Tibial nerve (tissue), 4 donors: ENCODE measurements at places on chromosomes 1 and 21. TPM values are rescaled to one million over a fixed set of nuclear protein-coding genes. Genes with fewer than 3 reads are reported as not detected.

- H3K4me1 ChIP-seq, result peaks cover 76% of the 10 kb centered on the region
- H3K27me3 ChIP-seq, result no peaks in the 10 kb centered on the region
- peak overlapping the region; percentile 43 for H3K4me3 ChIP-seq
- no peak for DNase-seq
- peak overlapping the region; percentile 47 for H3K27ac ChIP-seq
These were observed 956 bp downstream of the ATP1A2 start for GRCh38 chr1:160116283-160117147.

The AMY2A gene
- total RNA-seq, result 1.4 TPM

DNA sequence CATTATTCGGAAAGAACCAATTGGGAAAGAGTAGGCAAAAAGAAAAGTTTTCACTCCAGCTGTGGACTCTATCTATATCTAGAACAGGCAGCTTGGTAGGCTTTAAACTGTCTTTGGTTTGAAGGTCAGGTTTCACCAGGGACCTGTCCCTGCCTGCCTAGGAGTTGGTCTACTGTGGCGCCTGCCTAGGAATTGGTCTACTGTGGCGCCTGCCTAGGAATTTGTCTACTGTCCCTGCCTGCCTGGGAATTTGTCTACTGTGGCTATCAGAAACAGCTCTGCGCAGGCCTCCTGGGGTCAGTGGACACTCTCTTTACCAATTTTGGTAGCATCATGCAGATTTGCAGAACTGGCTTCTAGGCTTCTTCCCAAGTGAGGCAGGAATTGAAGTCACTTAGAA, 13.8 kb downstream of the USP25 start:
- H3K27me3 ChIP-seq, result no peaks in the 10 kb centered on the region
- no peaks in the 10 kb centered on the region for H3K36me3 ChIP-seq
- H3K4me1 ChIP-seq, result peaks cover 67% of the 10 kb centered on the region
- no peak overlapping the region for H3K4me3 ChIP-seq

DNA sequence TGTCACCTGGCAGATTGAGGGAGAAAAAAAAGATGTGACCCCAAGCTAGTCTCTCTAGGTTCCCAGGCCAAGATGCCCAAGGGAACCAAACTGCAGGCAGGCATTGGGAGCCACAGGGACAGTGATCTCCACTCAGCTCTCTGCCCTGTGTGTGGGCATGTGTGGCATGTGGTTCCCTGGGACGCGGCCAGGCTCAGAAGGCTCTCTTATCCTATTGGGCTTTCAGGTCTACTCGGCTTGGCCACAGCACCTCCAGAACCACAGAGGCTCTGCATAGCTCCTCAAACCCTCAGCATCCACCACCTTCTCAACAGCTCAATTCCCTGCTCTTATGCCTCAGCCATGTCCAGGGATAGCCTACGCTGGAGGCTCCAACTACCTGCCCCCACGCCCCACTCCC, 22.0 kb downstream of the IQGAP3 start:
- no peaks in the 10 kb centered on the region for H3K27me3 ChIP-seq
- no peaks in the 10 kb centered on the region for H3K4me1 ChIP-seq
- no peak for DNase-seq
- no peaks in the 10 kb centered on the region for H3K36me3 ChIP-seq

DNA sequence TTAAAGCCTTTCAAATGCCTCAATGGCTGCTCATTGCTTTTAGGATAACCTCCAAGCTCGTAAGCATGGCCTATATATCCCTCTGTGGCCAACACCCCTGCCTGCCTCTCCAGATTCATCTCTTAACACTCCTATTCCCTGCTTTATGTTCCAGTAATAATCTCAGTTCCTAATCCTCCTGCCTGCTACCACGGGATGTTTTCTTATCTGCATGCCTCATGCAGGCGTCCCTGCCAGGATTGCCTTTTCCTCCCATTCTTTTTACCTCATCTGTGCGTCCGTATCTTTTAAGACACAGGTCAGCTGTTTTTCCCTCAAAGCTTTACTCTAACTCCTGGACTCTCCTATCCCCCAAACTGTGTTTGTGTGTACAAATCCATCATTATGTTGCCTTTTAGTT, 36.1 kb downstream of the ZBTB40 start:
- H3K4me1 ChIP-seq, result no peaks in the 10 kb centered on the region
- DNase-seq, result no peak
- peaks cover 22% of the 10 kb centered on the region for H3K36me3 ChIP-seq
- no peaks in the 10 kb centered on the region for H3K27me3 ChIP-seq
- no peak overlapping the region for H3K27ac ChIP-seq

The SPRR2B gene
- total RNA-seq, result not detected

The PRMT6 gene
- 13.8 TPM for total RNA-seq

DNA sequence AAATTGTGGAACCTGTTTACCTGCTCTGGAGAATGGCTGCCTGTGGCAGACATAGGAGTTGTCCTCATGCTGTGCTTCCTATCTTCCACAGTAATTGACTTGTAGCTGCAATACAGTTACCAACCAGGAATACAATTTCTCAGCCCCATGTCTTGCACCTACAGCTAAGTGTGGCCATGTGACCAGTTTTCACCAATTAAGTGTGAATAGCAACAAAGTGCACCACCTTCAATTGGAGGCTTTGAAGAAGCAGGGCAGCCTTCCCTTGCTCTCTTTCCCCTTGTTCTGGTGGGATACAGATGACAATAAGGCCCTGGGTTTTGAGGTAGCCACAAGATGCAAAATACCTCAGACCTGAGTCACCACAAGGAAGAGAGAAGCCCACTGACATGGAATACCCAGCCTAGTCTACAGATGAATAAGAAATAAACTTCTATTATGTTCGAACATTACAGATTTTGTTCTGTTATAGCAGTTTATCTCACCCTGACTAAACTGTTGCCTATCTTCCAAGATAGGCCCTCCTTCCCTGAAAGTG, 70.2 kb upstream of the S1PR1 start:
- DNase-seq, result no peak
- no peaks in the 10 kb centered on the region for H3K36me3 ChIP-seq
- H3K27ac ChIP-seq, result no peak overlapping the region
- H3K4me1 ChIP-seq, result no peaks in the 10 kb centered on the region
- no peak overlapping the region for H3K4me3 ChIP-seq

DNA sequence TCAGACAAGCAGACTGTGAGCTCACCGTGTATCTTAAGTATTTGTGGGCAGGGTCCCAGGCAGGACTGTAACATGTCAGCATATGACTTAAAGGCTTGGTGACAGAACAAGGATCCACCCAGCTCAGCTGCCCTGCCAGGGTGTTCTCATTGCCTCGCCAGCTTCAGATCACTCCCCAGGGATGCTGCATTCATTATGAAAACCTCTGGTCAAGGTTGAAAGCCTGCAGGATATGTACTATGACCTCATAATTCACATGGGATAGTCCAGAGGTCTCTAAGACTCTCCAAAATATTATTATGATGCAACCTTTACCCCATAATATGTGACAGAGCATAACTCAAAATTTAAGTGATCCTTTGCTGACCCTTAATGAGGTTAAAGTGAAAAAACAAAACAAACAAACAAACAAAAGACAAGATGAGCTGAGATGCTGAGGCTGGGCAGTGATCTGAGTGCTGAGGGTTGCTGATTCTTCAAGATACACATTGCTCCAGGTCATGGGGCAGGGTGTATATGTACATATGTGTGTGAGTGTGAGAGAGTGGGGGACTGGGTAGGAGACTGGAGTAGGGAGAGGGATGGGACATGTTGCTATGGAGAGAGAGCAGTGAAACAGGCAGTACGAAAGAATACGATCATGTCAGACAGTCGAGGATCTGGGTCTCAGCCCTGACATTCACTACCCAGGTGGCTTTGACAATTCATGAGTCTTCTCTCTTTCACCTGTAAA, 98.8 kb upstream of the DUSP10 start:
- H3K27ac ChIP-seq, result no peak overlapping the region
- no peak for DNase-seq
- no peaks in the 10 kb centered on the region for H3K4me1 ChIP-seq

DNA sequence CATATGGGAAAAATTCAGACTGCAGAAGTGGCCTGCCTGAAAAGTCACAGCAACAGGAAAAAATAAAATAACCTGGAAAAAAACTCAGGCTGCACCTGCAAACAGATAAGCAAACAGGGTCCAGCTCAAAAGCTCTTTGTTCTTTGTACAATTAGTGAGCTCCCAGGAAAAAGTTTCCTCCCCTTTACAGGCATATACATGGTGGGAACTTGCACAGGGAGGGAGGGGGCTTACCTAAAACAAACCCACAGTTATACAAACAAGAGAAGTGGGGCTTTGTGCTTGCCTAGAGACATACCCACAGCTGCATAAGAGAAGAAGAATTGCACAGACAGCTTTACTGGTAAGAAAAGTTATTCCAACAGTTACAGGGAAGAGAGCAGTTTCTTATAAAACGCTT, 31.7 kb upstream of the COG2 start:
- no peaks in the 10 kb centered on the region for H3K36me3 ChIP-seq
- no peaks in the 10 kb centered on the region for H3K4me1 ChIP-seq
- no peak overlapping the region for H3K4me3 ChIP-seq
- no peak for DNase-seq
- no peaks in the 10 kb centered on the region for H3K27me3 ChIP-seq

DNA sequence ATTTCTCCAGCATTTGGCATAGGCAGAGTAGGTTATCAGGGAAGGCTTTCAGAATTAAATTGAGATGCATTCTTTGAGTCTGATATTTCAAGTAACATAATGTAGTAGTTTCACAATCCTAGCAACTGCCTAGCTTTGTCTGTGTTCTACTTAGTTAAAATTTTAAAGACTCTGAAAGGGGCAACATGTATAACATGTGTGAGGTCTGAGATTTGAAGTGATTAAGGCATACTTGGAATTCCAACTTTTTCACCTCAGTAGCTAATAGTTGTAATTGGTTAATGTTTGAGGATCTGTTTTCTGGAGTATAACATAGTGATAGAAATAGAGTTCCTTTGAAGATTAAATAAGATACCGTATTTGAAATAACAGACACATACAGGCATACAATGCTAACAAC, 335.2 kb upstream of the BEND5 start:
- no peak overlapping the region for H3K4me3 ChIP-seq
- H3K27ac ChIP-seq, result no peak overlapping the region
- no peaks in the 10 kb centered on the region for H3K4me1 ChIP-seq
- no peaks in the 10 kb centered on the region for H3K27me3 ChIP-seq
- DNase-seq, result no peak

The IL23R gene
- not detected for total RNA-seq

GRCh38 chr1:172870901-172871606, 179.7 kb downstream of the TNFSF18 start:
- H3K4me1 ChIP-seq, result no peaks in the 10 kb centered on the region
- no peaks in the 10 kb centered on the region for H3K36me3 ChIP-seq
- no peak overlapping the region for H3K4me3 ChIP-seq
- DNase-seq, result no peak

DNA sequence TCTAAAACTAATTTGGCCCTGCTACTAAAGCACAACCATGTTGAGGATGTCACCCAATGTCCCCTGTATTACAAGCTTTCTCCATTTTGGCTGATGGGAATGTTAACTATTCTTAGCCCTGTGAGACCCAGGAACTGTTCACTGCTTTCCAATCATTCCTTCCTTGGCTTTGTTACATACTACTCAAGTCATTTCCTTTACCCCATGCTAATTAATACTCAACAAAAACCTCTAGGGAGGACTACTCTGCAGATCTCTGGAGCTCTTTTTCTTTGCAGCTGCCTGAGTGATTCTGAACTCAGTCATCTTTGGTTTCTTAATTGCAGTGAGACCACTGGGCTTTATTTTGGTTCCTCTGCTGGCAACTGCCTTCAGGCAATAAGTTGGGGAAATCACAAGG, 23.3 kb upstream of the RPE65 start:
- H3K27me3 ChIP-seq, result no peaks in the 10 kb centered on the region
- no peaks in the 10 kb centered on the region for H3K36me3 ChIP-seq
- H3K27ac ChIP-seq, result no peak overlapping the region
- no peak for DNase-seq
- H3K4me1 ChIP-seq, result no peaks in the 10 kb centered on the region
- H3K4me3 ChIP-seq, result no peak overlapping the region

The THEM5 gene
- total RNA-seq, result not detected

DNA sequence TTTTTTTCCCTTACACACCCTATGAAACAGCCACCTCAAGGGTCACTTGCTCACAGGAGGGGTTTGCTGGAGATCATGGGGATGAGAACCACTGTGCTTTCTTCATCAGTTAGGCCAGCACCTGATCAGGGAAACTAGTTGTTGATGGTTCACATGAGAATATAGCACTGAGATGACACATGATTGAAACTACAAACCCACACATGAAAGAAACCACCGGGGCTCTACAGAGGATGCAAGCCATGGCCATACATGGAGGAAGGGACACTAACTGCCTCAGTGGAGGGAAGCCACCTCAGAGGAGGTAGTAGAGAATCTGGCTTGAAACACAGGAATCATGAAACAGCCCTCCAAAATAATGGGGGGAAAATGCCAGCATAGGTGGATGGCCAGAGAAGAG, 63.2 kb downstream of the PRKAB2 start:
- H3K27me3 ChIP-seq, result no peaks in the 10 kb centered on the region
- DNase-seq, result no peak
- H3K4me3 ChIP-seq, result no peak overlapping the region
- H3K27ac ChIP-seq, result no peak overlapping the region
- no peaks in the 10 kb centered on the region for H3K4me1 ChIP-seq

The OXCT2 gene
- total RNA-seq, result 22.2 TPM

DNA sequence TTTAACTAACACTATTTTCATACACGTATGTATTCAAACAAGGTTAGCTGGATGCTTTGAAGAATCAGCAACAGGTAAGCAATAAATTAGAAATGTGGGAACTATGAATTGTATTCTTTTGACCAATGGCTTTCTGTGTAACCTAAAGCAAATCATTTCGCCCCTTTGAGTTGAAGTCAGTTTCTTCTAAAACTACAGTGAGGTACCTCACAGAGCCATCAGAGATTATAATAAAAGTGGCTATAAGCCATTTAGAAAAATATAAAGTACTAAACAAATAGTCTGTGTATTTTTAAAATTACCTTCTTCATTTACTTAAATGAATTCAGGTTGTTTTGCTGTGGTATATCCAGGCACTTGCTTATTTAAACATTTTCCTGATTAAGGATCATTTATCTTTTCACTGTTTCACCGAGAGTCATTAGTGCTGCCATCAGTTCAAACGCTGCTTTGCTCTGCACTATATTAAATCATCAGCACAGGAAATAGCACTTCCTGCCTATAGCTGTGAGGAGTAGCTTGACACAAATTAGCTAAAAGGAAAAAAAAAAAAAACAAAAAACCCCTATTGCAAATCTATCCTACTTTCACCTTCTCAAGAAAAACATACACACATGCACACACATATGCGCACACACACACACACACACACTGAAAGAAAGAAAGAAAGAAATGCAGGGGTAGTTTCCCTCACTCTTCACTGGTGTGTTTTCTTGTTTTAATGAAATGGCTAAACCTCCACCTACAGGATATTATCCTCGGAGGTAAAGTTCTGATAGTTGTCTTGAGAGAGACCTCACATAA, 39.8 kb upstream of the C1orf105 start:
- DNase-seq, result no peak
- H3K27ac ChIP-seq, result no peak overlapping the region
- H3K27me3 ChIP-seq, result no peaks in the 10 kb centered on the region
- no peaks in the 10 kb centered on the region for H3K4me1 ChIP-seq
- H3K4me3 ChIP-seq, result no peak overlapping the region
